ENCODE measurements at places on chromosomes 3 and 15.

GRCh38 chr3:108103040-108103751, 12.4 kb upstream of the CD47 start:
- DNase-seq, result no peak

- no peak for DNase-seq
Measured at GRCh38 chr3:17639765-17640164, 102.7 kb downstream of the TBC1D5 start.

- no peak for DNase-seq
Measured at GRCh38 chr15:85625166-85625830, 169.4 kb downstream of the KLHL25 start.

DNA sequence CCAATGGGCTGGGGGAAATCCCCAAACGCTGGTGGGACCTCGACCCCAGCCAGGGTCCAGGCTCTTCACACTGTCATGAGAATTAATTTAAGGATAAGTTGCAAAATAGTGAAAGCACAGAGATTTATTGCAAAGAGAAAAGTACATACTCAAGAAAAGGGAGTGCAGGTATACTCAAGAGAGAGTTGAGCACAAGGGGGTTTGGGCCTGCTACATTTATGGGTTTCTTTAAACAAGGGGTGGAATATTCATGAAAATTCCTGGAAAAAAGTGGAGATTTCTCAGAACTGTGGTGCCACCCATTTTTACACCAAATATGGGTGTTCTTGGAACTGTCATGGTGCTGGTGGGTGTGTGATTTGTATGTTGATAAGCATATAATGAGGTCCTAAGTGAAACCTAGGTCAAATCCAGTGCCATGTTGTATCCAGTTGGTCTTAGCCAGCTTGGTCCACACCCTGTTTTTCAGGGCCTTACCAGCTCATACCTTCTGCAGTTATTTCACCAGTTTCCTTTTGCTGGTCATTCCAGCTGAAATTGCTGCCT, 32.6 kb upstream of the NEO1 start:
- no peak for DNase-seq

DNA sequence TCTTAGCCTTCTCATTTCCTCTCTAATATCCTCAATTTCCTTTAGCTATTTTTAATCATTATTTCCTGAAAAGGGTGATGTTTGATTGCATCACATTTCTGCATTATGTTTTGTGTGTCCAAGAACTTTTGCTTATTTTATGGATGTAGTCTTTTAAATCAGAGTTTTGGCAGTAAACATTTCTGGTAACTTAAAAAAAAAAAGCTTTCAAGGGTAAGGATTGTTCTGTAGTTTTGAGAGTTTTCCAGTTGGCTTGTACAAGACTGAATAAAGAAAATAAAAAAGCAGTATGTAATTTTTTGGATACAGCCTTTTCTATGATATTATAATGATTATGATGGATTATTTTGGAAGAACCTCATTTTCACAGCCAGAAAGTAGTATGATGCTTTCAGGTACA, 99.4 kb downstream of the DHX36 start:
- DNase-seq, result no peak

DNA sequence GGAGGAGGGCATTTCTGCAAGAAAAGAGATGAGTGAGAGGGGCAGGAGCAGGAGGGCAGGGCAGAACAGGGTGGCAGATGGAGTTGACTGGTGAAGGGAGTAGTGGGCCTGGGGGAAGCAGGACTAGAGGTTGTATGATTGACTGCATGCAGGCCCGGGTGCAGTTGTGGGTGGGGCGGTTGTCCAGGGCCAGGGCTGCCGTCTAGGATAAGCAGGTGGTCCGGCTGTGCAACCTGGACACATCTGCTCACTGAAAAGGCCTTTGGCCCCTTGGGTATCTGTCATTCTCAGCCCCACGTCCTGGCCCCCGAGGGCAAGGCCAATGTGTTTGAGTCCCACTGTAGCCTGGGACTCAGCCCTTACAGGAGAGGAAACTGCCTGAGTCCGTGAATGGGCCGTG, 25.4 kb downstream of the ALS2CL start:
- no peak for DNase-seq

- DNase-seq, result no peak
Measured at GRCh38 chr15:60660290-60661051, 181.5 kb upstream of the ICE2 start.

GRCh38 chr3:87358066-87358465, 81.7 kb upstream of the POU1F1 start:
- no peak for DNase-seq

GRCh38 chr3:47456984-47457383, 18.8 kb downstream of the SCAP start:
- no peak for DNase-seq

DNA sequence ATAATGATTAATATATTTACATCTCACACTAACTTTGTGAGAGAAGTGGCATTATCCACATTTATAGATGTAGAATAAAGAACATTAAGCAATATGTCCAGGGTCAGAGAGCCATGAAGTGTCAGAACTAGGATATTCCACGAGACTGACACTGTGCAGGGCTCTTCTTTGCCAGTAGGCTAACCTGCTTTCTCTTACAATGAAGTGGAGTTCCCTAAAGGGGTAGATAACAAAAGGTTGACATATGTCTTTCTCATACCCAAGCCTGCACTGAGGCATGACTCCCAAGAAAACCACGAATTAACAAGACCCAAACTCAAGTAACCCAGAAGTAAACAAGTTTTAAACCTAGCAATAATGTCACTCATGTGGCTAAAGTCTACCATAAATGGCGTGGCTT, 191.5 kb upstream of the SLC2A2 start:
- no peak for DNase-seq

- DNase-seq, result no peak
Measured at GRCh38 chr3:58355179-58355578, 22.5 kb downstream of the PXK start.

- DNase-seq, result no peak
Measured at GRCh38 chr3:89889386-89889785, 782.0 kb downstream of the EPHA3 start.

DNA sequence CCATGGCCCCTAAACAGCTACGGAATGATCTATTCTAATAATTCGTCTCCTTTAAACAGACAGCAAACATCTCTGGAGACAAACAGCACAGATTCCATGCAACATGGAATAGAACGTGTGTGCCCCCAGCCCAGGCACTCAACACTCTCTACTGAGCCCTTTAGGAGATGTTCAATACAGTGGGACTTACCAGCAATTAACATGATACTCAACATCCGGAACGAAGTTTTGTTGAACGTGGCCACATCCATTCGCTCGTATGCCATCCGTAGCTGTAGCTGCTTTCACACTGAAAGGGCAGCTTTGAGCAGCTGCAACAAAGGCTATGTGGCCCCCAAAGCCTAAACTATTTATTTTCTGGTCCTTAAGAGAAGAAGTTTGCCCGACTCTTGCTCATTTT, 3.5 kb downstream of the ADAMTS17 start:
- no peak for DNase-seq

GRCh38 chr3:58529516-58530353, 7.3 kb downstream of the ACOX2 start:
- no peak for DNase-seq

All from NCI-H2081 treated with DMSO at 0.1 percent for 48 hours (cell line).